Epithelial cell of proximal tubule (primary cell): ENCODE measurements at places on chromosomes 4 and X.

DNA sequence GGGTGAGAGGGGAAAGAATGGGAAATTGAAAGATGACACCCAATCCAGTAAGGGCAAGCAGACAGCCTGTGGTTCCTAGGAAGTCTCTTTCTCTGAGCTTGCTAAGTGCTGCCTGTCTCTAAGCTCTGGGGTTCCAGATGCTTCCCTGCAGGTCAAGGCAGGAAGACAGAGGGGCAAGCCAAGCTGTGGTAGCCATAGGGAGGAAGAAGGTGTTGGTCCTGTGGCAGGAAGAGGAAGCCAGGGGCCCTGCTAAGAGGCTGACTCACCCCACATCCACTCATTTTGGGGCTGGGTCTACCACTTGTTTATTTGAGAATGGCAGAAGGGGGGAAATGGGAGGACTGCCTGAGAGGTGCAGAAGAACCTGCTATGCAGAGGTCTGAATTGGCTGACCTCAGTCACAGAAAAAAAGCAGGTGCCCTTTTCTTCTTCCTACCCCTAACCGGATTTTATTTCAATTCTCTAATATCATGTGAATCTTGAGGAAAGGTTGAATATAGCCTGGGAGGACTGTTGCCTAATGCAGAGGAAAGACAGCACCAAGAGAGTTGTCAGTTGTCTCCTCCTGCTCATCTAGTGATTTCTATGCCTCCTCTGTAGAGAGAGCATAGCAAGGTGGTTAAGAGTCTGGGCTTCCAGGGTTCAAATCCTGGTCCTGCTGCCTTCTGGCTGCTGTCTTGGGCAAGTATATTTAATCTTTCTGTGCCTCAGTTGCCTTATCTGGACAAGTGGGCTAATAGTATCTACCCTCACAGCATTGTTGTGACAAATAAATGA is 27.4 kb downstream of the HOPX start:
- no peak for DNase-seq

DNA sequence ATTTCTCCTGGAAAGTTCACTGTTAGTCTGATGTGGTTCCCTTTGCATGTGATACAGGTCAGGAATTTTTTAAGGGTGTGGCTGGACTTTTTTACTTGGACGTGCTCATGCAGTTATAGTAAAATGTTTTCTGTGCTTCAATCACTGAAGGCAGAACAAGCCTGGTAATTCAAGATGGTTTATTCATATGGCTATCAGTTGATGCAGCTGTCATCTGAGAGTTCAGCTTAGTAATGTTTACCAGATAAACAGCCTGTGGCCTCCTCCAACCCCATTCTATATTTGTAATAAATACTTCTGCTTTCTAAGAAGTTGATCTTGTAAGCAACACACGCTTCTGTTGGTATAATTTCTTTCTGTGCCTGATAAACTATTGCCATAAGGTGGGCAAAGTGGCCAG is 2105.9 kb downstream of the ARAP2 start:
- no peak for DNase-seq

DNA sequence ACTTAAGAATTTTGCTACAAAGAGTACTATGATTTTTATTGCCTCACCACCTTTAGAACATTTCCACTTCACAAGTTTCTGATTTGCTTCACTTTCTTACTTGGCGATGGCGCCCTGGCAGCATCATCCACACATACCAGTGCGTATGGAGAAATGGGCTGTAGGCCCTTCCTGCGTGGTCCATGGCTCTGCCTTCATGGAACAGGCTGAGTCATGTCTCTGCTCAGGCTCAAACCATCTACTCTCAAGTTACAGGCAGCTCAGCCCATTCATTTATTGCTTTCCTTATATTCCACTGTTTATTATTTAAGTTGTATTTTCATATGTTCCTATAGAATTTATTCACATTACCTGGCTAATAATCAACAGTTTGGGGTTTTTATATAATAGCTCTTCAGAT is 21.1 kb downstream of the CASP3 start:
- DNase-seq: no peak

DNA sequence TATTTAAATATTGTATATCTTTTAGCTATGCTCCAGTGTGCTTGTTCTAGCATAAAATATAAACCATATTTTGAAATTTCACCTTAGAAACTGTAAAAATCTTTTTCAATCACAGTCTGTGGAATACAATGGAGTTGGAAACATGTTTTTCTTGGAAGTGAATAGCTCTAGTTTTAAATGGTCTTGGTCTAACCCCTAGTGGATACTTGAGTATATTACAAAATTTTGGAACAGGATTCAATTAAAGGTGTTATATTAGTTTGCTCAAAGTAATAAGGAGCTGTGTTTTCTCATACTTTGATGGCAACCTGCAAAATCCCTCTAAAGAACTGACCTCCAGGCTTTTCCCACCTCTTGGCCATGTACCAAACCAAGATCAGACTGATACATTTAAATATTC is 48.2 kb downstream of the STK26 start:
- DNase-seq: no peak

DNA sequence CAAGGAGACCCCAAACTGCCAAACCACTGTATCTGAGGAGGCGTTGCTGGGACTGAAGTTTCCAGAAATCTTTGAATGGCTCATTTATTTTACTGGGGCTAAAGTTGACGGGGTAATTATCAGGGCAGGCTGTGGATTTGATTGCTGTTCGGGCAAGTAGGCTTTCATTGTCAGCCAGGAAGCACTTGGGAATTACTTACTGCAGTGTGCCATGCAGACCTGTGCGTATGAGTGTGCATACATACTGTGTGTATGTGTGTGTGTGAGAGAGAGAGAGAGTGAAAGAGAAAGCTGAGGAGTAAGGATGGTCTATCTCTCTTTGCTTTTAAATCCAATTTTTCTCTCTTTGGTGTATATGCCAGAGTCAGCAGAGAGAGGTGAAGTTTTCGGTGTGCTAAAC is 122.7 kb downstream of the NPNT start:
- no peak for DNase-seq

GRCh38 chr4:8723222-8723980 is 130.8 kb downstream of the CPZ start:
- DNase-seq: no peak

- no peak for DNase-seq
These were observed 558.2 kb upstream of the DIPK2B start for GRCh38 chrX:45758738-45759397.

- DNase-seq: no peak
These were observed 41.1 kb downstream of the AFF2 start for GRCh38 chrX:148541584-148541940.

DNA sequence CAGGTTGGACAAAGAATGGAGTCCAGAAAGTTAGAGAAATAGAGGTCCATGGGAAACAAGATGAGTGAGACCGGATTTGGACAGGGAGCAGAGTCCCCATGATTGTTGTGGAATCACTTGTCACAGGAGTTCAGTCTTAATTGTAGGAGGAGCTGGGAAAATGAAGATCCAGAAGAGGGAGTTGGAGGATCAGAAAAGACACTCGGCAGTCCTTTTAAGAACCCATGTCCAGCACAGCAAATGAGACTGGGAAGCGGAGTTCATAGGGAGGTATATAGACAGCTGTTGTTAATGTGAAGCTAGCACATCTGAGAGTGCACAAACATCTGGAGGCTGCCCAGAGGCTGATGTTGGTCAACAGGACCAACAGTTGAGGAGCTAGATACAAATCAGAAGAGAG is 111.4 kb upstream of the RXFP1 start:
- no peak for DNase-seq

DNA sequence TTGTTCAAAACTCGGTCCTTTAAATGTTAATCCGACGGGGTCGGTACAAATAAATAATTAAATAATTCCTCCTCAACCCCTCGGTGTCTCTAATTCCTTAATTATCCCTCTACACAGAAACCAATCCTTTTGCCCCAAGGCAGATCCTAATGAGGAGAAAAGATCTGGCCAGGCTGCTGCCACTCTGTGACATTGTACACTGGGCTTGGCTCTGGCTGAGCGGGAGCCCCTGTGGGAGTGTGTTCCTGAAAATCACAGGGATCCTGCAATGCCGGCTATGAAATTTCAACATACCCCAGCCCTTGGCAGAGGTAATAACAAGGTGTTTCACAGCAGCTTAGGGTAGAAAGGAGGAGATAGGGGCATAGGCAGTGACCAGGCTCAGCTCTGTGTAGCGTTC is 96.0 kb downstream of the DHRSX start:
- no peak for DNase-seq

GRCh38 chr4:110005461-110006056 is 92.9 kb downstream of the EGF start:
- no peak for DNase-seq

- DNase-seq: no peak
These were observed 61.4 kb upstream of the TRIM2 start for GRCh38 chr4:153142700-153143438.

GRCh38 chr4:145736241-145736831 is 56.4 kb downstream of the C4orf51 start:
- DNase-seq: no peak

DNA sequence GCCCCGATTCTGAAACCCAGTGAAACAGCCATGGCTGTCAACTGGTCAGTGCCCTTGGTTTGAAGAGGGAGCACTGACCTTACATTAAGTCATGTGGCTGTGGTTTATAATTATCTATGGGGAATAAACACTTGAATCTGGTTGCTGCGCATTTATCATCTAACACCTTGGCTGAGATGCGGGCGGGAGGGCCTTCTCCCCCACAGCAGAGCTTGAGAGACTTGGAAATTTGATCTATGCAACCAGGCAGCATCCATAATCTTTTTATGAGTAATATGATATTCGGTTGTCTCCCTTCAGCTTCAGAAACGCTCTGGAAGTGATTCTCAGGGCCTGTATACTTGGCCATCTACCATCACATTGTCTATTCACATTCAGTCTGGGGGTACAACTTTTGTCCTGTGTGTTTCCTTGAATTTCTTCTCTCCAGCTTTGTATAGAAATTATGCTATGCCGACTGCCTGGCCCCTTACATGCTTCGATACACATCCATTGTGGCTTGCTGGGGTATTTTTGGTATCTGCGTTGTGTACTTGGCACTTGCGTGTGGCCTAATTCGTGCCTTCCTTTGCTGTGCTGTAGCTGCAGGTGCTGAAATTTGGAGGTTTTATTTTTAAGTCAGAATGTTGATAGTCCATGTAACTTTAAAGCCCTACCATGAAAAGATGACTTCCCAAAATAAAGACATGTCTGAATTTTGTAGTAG is 321.6 kb downstream of the ARHGAP10 start:
- DNase-seq: no peak

DNA sequence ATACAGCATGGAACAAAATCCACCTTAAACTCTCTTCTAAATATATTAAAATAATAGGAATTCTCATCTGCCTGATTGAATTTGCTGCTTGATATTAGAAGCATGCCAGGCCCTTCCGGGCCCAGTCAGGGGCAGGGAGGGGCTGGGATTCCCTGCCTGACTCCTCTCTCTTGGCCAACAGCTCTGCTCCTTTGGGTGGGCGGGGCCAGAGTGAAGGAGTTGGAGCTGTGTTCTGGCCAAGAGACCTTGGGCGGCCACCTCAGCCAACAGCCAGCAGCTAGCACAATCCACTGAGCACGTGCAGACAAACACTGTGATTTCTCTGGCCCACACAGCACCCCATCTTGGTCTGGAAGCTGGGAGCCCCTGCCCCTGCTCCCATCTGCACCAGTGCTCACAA is 140.3 kb downstream of the PJA1 start:
- no peak for DNase-seq

DNA sequence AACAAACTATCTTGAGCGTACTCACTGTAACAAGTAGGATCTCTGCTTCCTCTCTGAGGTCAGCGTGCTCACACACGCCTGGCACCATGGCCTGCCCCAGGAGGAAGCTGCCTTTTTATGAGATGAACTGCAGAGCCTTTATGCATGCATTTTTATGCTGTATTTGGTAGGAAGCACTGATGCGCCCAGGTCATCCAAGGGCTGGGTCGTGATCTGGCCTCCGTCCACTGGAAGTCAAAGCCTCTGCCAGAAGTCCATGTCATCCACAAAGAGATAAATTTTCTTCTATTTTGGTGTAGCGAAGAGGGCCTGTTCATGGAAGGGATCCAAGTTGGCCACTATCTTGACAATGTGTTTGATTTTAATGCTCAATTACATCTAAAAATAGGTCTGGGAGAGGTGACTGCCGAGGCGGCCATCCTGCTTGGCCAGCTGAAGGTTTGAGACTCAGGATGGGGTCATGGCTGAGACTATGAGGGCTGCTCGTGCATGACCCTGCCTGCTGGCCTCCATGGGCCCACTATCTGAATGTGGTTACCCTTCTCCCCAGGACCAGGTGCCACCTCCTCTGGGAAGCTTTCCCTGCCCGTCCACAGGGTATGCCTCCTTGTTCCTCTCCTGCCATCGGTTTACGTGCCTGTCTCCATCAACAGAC is 50.3 kb downstream of the HTRA3 start:
- DNase-seq: no peak

GRCh38 chr4:153209410-153209809 is 5.2 kb downstream of the TRIM2 start:
- DNase-seq: no peak

DNA sequence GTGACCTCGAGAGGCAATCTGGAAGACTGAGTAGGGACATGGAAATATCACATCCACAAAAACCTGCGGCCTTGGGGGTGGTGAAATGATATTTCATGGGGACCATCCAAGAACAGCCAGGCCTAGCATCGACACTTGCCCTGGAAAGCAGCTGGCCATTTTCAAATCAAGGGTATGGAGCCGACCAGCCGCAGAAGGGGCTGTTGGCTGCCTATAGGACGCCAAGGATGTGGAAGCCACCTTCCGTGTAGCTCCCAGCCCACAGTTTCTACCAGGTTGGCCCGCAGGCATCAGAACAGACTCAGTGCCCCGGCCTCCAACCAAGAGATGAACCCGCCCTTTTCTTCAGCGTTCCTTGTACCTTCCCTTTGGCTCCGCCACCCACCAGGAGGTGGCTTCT is 5.4 kb upstream of the LOC101059915 start:
- DNase-seq: no peak

DNA sequence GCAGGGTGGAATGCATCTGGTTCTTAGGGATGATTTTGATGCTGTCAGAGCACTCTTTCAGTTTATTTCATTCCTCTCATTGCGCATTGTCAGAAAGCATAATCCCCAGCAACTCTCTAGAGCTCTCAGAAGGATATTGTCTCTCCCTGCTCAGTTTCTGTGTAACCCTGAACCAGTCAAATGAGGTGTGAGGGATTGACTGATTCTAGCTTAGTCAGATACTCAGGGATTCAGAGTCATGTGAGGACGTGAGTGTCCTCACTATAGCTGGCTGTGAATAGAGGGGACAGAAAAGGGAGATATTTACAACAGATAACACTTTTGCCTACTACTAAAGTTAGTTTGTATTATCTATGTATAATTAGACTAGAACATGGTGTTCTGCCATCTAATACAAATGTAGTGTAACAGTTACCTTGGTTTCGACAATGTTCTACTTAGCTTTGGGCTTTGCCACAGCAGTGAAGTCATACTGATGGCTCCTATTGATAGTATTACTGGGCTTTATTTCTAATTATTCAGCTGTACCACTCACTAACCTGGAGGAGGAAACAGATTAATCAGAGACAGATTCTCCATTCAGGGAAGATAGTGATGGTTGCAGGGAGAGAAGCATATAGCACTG is 19.5 kb downstream of the AP1AR start:
- DNase-seq: no peak

GRCh38 chr4:96295143-96295741 is 455.3 kb downstream of the PDHA2 start:
- DNase-seq: no peak

- no peak for DNase-seq
These were observed 328.5 kb downstream of the PPP3CA start for GRCh38 chr4:101018836-101019235.
